Amniotic stem cell (primary cell): ENCODE measurements at places on chromosomes 5 and 9.
A peak's percentile ranks its signal among the peaks of the same experiment; 100 is the strongest.

DNA sequence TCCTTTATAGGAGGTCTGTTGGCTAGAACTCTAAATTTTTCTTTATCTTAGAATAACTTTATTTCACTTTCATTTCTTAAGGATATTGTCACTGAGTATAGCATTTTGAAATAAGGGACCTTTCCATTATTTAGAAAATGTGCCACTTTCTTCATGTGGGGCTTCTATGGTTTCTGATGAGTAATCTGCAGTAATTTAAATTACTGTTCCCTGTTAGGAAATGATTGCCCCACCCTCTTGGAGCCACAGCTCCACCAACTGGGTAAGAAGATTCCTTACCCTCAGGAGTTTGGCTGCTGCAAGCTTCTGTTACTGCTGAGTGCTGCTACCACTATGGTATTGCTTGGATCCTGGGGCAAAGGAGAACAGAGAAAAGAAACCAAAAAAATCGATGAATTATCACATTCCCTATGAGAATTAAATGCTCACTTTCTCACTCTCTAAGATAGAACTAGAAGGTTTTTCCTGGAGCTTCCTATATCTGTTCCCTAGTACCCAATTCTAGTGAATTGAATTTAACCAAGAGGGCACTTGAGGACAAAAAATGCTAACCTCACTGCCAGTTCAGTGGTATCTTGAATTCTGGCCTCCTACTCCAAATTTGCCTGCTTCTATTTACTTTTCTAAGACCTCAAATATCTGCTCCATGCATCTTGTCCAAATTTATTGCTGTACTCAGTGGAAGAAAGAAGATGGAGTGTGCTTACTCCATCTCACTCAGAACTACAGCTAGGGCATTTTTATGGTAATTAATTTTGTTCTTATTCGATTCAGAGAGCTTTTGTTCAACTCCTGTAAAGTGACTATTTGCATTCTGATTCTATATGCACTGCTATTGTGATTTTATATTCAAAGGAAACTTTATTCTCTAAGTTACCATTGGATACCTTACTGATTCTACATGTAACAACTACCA is 2111.3 kb downstream of the MAT2B start:
- DNase-seq, result no peak

DNA sequence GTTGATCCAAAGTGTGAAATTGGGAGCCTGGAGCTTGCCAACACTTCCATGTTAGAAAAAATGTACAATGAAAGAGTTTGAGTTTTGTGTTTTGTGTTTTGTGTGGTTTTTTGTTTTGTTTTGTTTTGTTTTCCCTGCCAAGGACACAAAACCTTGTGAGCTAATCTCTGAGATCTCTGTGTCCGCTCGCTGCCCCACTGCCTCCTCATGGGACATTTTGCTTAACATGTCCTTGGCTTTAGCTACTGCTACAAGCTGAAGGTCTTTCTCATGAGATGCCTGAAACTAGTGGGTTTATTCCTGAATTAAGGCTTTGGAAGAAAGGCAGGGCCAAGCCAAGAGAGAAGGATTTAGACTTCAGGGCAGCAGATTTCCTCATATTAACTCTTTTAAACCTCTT is 7.3 kb upstream of the JAKMIP2 start:
- no peak for DNase-seq

DNA sequence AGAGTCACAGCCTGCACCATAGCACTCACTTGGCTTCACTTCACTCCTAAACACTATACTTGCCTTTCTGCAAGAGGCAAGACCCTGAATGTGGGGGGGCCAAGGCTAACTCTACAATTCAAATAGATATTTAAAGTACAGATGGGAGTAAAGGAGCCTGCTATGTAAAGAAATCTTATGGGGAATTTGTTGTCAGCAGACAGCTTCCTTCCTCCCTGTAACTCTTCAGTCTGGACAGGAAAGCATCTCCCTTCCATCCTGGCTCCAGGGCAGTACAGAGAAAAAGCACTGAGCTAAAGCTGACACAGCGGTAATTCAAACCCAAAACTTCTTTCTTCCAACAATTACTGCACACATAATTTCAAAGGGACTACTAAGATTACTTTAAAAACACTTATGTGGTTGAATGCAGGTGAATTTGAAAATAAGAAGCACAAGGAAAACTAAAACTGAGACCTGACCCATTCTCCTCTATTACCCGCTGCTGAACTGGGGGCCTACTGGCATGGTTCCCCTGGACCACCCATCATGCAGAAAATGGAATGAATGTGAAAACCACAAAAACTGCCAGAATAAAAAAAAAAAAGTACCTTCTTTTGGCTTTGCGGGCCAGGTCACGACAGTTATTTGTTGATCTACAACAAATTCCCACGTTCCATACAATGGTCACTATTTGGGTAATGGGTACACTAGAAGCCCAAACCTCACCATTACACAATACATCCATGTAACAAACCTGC is 13.4 kb downstream of the VDAC1 start:
- DNase-seq, result no peak

- DNase-seq, result no peak
These were observed 252.1 kb downstream of the SMARCA2 start for GRCh38 chr9:2267181-2267745.

DNA sequence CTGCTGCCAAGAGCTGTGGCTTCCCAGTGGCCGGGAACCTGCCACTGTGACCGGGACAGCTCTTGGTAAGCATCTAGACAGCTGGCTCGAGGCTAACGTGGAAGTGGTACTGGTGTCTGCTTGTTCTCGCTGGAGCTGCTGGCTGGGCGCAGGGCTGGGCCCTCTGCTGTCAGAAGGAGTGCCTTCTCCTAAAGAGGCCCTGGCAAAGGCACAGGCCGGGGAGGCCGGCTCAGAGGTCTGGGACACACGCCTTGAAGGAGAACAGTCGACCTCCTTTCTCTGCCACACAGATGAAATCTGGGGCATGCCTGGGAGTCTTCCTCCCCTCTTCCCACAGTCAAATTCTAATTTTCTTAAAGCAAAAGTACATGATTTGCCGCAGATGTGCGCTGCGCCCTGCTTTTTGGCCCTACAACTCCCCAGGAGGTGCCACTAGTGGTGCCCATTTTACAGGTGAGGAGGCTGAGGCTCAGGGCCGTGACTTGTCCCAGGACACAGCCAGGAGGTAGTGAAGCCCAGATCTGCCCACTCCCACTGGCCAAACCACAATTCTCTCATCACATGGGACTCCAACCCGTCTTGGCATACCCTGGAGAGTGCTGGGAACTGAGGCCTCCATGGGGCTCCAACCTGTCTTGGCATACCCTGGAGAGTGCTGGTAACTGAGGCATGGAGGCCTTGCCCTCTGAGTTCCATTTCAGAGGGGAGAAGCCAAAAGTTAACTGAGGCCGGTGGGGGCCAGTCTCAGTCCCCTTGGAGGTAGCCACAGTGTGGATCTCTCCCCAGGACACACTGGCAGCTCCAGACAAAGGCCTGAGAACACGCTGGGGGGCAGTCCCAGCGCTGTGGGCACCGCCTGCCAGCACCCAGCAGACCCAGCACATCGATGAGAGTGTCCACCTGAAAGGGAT is 12.0 kb upstream of the RXRA start:
- no peak for DNase-seq

DNA sequence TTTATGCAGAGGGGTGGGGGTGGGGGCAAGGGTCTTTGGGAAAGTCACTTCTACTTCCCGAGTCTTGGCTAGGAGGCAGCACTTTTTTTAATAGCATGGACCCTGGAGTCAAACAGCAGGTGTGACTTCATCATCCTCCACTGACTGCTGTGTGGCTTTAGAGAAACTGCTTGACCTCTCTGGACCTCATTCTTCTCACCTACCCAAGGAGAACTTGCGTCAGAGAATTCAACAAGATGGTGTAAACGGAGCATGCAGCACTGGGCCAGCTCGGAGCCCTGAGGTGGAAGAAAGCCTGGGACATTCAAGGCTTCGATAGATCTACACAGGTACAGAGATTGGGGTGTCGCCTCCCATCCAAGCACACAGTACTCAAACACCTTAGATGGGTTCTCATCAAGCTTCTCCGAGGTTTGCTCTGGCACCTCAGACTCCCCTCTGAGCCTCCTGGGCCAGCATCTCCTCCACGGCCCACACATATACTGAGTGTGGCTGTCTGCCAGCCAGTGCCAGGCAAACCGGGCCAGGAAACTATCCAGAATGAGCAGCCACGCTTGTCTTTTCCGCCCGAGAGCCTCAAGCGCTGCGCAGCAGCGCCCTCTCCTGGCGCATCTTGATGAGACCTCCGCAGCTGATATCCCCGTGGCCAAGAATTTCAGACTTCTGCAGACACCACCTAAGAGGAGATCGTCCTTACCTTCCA is 4.6 kb upstream of the SLC25A48 start:
- DNase-seq, result peak; percentile 12

- no peak for DNase-seq
These were observed 46.5 kb downstream of the GOLM1 start for GRCh38 chr9:86052556-86053468.

DNA sequence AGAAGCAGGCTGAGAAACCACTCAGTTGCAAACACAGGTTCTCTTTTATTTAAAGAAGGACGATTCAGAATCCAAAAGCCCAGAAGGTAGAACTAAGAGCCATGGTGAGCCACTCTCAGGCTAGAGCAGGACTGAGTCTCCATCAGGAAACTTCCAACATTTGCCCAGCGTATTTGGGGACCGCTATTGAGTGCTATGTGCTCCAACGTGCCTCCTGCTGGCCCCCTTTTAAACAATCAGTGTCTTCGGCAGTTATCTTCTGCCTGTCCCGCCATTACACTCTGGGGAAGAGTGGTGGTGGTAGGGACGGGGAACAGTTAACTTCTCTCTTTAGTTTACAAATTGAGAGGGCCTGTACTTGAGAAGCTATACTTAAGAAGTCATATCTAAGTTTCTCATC is 78.1 kb downstream of the DENND1A start:
- DNase-seq, result no peak

GRCh38 chr5:80181618-80182211 is 74.1 kb downstream of the SERINC5 start:
- no peak for DNase-seq

- no peak for DNase-seq
These were observed at the start of gene PPP1R26 for GRCh38 chr9:135479469-135480052. PPP1R26 (plus strand) TSS chr9:135479782; CDS start chr9:135484511, 4,729 bp downstream.

DNA sequence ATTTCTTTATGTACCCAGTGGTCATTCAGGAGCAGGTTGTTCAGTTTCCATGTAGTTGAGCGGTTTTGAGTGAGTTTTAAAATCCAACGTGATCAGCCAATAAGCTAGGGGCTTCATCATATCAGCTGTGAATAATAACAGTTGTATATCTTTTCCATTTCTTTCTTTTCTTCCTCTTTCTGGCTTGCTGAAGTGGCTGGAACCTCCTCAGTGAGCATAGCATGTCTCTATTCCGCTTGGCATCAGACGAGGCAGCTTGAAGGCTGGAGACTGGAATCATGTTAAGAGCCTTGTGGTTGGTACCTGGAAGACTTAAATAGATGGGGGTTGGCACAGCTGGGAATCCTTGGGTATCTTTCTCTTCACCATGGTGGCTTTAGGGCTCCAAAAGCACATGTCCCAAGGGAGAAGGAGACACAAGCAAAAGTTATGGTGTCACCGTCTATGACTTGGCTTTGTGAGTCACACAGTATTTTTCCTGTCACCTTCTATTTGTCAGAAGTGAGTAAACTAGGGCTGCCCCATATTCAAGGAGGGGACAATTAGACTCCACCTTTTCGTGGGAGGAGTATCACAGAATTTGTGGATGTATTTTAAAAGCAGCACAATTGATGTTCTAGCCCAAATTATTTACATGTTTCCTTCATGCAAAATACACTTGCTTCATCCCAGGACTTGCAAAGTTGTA is 38.0 kb upstream of the RETREG1 start:
- DNase-seq, result no peak

DNA sequence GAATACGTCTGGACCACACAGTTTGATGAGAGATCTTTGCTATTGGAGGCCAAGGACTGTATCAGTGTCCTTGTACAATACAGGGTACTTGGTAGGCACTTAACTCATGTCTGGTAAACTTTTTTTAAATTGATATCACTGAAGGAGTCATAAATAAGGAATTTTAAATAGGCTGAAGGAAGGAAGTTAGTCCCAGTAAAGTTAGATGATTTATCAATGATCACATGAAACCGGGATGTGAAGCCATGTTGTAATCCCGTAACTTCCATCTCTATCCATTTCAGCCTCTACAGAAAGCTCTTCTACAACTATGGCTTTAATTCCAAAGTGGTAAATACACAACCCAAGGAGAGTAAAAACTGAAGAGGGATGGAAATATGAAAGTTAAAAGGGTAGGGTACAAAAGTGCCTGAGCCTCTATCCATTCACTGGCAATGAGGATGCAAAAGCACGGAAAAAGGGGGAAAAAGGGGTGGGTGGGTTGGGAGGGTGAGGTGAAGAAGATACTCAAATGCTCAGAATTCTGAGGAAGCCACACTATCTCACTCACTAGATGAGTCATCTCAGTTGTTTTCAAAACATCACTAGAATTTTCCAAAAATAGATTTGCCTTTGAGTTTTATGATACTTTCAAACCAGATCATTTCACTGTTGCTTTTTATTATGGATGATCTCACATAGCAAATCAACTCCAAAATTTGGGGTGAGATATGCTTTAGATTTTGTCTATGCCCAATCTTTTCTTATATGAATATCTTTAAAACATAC is 1053.5 kb downstream of the NR2F1-AS1 start:
- DNase-seq, result no peak

GRCh38 chr5:79577693-79578092 is 34.5 kb upstream of the TENT2 start:
- DNase-seq, result no peak

DNA sequence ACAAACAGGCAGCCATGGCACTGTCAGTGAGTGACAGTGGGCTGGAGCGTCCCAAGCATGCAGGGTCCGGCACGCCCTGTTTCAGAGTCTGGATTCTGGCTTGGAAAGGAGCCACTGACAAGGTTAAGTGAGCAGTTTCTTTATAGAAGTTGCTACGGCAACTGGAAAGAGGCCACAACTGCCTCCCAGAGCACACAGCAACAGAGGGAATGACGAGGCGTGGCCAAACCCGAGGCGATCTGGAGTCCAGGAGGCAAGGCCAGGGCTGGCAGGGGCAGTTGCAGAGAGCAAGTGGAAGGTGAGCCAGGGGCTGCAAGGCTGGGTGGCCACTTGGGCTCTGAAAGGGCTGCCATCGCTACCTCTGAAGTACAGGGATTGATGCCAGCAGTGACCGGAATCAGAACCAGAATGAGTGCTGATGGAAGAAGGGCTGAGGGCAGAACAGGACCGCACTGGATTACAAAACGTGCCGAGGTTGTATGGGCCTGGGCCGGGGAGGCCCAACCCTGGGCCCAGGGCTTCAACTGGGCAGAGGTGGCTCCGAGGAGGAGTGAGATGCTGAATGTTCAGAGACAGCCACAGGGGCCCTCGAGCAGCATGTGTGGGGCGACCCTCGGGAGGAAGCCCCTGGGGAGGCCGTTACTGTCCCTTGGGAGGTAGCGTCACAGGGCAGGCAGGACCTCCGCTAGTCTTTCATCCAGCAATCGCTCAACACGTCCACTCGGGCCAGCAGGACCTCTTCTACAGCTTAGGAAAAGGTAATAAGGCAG is 4.6 kb downstream of the MRPL41 start:
- DNase-seq, result no peak

GRCh38 chr5:134275822-134276221 is 49.9 kb upstream of the PPP2CA start:
- no peak for DNase-seq
